Upper lobe of right lung (tissue), 1 donor: ENCODE measurements at places on chromosomes 4 and X. TPM values are rescaled to one million over a fixed set of nuclear protein-coding genes. Genes with fewer than 3 reads are reported as not detected.

DNA sequence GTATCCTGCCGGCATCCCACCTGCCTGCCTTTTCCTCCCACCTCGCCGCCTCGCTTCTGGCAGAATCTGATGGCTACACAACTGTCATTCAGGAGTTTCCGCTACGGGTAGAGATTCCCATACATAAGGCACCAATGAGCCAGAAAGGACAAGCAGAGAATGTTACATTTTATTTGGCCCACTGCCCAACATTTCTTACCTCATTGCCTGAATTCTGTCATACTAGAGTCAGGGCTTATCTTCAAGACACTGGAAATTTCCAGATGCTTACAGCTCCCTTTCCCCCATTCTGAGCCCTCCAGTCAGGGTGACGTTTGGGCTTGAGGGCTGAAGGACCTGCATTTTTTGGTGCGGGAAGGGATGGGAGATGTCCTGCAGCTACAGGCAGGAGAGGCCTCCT is 113.0 kb downstream of the NHS start:
- H3K4me1 ChIP-seq, result no peaks in the 10 kb centered on the region
- DNase-seq, result no peak
- no peak overlapping the region for H3K4me3 ChIP-seq
- H3K27me3 ChIP-seq, result no peaks in the 10 kb centered on the region
- no peaks in the 10 kb centered on the region for H3K36me3 ChIP-seq

DNA sequence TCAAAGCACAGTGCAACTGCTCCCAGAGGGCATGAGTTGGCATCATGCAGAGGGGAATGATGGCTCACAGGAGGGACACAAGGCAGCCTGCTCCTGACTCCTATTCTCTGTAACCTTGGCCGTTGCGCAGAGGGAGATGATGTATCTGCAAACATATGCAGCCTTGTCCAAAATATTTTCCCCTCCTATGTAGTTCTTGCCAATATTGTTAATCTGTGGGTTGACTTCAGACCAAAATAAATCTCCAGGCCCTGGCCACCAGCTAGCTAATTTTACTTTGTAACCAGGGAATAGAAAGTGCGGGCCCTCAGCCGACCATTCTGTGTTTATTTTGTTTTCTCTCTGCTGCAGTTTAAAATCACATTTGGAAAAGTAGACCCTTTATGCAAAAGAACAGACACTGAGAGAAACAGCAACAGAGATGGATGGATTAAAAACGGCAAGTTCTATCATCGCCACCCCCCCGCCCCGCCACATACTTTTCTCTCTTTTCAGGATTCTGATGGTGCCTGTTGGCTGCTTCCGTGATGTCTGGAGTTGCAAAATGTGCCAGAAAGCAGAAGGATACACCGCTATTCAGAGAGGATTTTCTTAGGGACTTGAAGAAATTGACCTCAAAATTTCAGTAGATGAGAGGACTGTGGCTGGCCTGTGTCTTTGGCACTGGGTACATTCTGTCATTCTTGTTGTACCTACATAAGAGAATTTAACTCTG is 185.3 kb upstream of the BCOR start:
- no peak for DNase-seq
- H3K4me1 ChIP-seq, result no peaks in the 10 kb centered on the region
- H3K4me3 ChIP-seq, result no peak overlapping the region
- no peak overlapping the region for H3K27ac ChIP-seq

DNA sequence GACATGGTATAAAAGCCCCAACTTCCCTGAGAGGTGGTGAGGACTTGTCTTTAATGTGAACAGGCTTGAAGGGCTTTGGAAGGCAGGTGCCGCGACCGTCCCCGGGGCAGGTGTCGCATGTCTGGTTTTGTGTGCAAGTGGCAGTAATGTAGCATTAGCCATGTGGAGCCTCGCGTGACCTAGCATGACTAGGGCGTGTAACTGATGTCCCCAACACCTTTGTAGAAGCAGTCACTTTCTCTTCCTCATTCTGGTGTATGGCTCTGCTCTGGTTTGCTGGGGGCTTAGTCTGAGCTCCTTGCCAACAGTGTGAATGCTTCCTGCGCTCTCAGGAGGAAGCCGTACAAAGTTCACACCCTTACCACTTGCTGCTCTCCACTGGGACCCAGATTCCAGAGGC is 145.7 kb downstream of the AMMECR1 start:
- H3K27me3 ChIP-seq, result no peaks in the 10 kb centered on the region
- H3K4me1 ChIP-seq, result no peaks in the 10 kb centered on the region
- H3K27ac ChIP-seq, result no peak overlapping the region

The FATE1 gene
- total RNA-seq, result not detected

DNA sequence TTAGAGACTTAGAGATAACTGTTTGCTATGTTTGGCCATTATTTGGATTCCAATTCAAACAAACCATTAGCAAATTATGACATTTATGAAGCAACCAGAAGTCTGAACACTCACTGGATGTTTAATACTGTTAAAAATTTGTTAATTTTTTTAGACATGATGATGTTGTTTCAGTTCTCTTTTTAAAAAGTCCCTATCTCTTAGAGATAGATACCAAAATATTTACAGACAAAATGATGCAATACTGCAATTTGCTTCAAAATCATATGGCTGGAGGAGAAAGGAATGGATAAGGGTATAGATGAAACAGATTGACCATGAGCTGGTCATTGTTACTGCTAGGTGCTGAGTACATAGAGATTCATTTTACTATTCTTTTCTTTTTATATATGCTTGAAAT is 534.6 kb downstream of the BCOR start:
- H3K27ac ChIP-seq, result no peak overlapping the region
- H3K36me3 ChIP-seq, result no peaks in the 10 kb centered on the region
- no peak for DNase-seq
- H3K4me3 ChIP-seq, result no peak overlapping the region
- H3K27me3 ChIP-seq, result no peaks in the 10 kb centered on the region

DNA sequence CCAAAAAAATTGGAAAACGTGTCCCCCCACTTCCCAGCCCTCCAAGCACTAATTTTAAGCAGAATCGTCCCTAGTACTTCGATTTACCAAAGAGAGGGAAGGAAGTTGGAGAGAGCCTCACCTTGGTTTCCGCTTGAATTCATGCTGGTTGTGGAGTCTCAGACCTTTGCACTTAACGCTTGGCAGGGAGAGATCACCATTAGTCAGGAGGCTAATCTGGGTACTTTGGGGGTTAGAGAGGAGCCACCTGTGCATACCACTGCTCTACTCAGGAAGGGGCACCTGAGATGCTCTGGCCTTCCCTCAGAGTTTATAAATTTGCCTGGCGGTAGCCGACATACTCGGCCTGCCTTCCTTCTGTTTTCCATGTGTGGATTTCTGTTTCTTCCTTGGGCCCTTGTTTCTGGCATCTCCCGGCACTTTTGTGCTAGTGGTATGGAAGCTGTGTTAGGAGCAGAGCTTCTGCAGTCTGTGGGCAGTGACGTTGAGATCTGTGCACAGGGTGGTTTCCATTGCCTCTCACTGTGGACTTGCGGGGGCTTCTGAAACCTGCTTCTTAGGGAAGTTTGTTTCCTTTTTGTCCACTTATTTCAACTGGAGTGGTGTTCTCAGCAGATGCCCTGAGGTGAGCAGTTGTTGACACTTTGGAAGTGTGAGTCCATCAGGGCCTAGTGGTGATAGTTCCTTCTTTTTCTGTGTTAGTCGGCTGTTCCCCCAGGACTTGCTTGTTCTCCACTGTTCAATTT is 104.2 kb downstream of the TMEM131L start:
- no peak overlapping the region for H3K27ac ChIP-seq
- H3K27me3 ChIP-seq, result no peaks in the 10 kb centered on the region
- no peaks in the 10 kb centered on the region for H3K36me3 ChIP-seq
- no peak overlapping the region for H3K4me3 ChIP-seq
- H3K4me1 ChIP-seq, result peaks cover 6% of the 10 kb centered on the region

The SLC7A11 gene
- total RNA-seq, result 3.8 TPM

The FMR1NB gene
- total RNA-seq, result not detected

The PDZD11 gene
- total RNA-seq, result 23.6 TPM
